Osteocyte (in vitro differentiated cells): ENCODE measurements at places on chromosomes 13 and 19. TPM values are rescaled to one million over a fixed set of nuclear protein-coding genes. Genes with fewer than 3 reads are reported as not detected.

DNA sequence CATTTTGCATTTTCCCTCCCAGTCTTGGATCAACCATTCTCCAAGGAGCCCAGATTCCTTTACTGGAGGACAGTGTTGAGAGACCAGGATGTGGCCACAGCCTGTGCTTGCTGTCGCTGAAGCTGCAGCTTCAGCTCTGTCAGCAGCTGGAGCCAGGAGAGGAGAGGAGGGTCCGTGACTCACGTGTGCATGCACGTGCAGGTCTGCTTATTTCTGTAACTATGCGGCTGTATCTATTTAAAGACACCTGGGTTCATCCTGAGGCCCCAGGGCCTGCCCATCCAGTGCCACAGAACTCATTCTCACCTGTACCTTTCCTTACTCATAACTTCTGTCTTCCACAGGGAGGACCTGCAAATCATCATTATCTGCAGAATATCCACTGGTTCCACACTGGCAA is 8.2 kb upstream of the LAMP1 start:
- H3K4me3 ChIP-seq, result no peak overlapping the region
- H3K4me1 ChIP-seq, result peaks cover 17% of the 10 kb centered on the region
- H3K36me3 ChIP-seq, result no peaks in the 10 kb centered on the region

DNA sequence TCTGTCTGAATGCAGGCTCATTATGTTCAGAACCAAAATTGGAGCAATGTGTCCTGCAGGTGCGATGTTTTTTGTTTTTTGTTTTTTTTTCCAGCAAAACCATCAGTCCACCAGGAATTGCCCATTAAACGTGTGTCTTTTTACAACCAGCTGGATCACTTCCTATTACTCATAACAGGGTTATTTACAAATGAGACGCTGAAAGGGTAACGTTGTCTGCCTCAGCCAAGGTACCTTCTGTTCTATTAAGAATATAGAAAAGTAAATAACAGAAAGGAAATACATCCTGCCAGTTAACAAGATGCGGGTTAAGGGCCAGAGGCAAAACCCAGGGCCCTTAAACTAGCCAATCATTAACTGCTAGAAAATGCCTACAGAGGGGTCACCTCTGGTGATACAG is 590.4 kb downstream of the TBC1D4 start:
- no peaks in the 10 kb centered on the region for H3K36me3 ChIP-seq
- no peak overlapping the region for H3K4me3 ChIP-seq
- no peaks in the 10 kb centered on the region for H3K27me3 ChIP-seq
- DNase-seq, result no peak

DNA sequence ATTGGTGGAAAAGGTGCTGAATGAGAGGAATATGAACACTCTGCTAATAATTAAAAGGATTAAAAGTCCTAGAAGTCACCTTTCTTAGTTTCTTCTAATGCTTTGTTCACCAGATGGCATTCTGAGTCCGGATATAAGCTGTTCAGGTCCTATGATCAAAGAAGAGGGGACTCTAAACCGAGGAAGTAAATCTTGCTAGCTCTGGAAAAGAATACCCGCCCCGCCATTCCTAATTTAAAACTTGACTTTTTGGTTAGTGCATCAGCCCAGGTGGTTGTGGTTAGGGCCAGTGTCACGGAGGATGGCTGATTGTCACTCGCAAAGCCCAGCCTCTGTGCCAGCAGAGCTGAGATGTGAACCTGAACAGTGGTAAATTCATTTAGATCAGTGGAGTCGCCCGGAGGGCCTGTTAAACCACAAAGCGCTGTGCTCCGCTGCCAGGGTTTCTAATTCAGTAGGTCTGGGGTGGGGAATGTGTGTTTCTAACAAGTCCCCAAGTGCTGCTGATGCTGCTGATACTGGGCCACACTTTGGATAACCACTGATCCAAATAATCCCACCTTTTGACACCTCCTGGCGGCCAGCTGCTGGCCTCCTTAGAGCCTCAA is 425.4 kb downstream of the DCT start:
- H3K4me3 ChIP-seq, result no peak overlapping the region
- no peak for DNase-seq
- H3K36me3 ChIP-seq, result peaks cover 2% of the 10 kb centered on the region
- H3K4me1 ChIP-seq, result peaks cover 8% of the 10 kb centered on the region
- no peak overlapping the region for H3K27ac ChIP-seq

GRCh38 chr19:8526345-8527091 is 12.6 kb upstream of the ZNF414 start:
- peaks cover 3% of the 10 kb centered on the region for H3K36me3 ChIP-seq
- no peak overlapping the region for H3K4me3 ChIP-seq
- peak overlapping the region; percentile 19 for H3K27ac ChIP-seq
- H3K27me3 ChIP-seq, result no peaks in the 10 kb centered on the region
- peak; percentile 98 for DNase-seq
- peaks cover 15% of the 10 kb centered on the region for H3K4me1 ChIP-seq

The GGACT gene
- total RNA-seq, result 7.1 and 10.4 TPM in 2 replicates
